Caudate nucleus (tissue), 63 donors: ENCODE measurements at places on chromosomes 12 and 14.

- DNase-seq: no peak
Measured at GRCh38 chr12:27183342-27183741, 60.7 kb upstream of the STK38L start.

DNA sequence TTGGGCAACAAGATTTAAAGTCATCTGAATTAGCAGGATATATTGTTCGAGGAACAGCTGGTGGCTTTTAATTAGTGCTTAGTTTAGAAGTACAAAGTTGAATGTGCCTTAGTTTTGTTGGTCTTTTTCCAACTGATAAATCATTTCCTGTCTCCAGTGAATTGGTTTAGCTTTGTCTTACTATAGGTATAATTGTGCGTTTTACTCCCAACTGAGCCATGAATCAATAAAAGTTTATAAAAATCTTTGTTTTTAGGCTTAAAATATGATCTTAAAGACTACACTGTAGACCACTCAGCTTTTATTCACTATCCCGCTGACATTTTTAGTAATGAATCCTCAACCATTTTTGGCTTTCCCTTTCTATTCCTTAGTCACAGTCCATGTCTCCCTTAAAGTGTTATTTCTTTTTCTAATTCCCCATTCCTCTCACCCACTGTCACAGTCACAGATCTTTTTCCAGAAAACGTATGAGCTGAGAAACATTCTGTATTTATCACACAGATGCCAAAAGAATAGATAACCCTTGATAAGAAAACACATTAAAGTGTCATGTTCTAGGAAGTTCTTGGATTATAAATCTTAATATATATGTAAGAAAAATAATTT lies 34.0 kb upstream of the ALG10 start:
- DNase-seq: no peak

DNA sequence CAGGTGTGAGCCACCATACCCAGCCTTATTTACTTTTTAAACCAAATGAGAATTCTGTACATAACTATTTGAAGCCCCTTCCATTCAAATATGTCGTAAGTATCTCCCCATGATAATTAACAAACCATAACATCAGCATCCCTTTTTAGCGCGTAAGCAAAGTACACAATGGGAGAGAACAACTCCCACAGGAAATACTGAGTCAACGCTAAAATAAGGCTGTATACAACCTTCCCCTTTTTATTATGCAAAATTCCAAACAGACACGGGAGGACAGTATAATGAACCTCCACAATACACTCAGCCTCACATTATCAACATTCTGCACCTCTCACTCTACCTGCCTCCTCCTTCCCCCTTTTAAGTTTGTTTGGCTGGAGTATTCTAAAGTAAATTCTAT lies 73.5 kb downstream of the CCDC88C start:
- no peak for DNase-seq

- DNase-seq: no peak
Measured at GRCh38 chr14:62655166-62655565, 390.1 kb downstream of the KCNH5 start.

GRCh38 chr14:55713486-55713885 lies 133.5 kb downstream of the KTN1 start:
- DNase-seq: no peak

GRCh38 chr12:117009759-117010158 lies 89.5 kb downstream of the TESC start:
- DNase-seq: no peak

GRCh38 chr14:93232159-93232558 lies 25.1 kb downstream of the UBR7 start:
- no peak for DNase-seq

DNA sequence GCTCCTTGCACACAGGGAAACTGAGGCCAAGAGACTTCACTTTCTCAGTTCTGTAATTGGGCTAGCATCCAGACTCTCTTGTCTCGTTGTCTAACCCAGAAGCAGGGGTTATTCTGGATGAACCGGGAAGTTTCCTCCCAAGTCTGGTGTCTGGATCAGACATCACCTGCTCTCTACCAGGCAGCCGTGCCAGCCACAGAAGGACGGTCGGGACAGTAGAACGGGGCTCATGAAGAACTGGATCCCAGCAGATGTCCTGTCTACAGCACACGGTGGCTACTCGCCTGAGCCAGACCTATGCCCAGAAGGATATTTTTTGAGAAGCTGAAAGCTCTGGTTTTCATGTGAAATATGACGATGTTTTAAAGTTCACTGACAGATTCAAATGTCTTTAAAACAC lies 19.1 kb upstream of the FZD10 start:
- DNase-seq: no peak

DNA sequence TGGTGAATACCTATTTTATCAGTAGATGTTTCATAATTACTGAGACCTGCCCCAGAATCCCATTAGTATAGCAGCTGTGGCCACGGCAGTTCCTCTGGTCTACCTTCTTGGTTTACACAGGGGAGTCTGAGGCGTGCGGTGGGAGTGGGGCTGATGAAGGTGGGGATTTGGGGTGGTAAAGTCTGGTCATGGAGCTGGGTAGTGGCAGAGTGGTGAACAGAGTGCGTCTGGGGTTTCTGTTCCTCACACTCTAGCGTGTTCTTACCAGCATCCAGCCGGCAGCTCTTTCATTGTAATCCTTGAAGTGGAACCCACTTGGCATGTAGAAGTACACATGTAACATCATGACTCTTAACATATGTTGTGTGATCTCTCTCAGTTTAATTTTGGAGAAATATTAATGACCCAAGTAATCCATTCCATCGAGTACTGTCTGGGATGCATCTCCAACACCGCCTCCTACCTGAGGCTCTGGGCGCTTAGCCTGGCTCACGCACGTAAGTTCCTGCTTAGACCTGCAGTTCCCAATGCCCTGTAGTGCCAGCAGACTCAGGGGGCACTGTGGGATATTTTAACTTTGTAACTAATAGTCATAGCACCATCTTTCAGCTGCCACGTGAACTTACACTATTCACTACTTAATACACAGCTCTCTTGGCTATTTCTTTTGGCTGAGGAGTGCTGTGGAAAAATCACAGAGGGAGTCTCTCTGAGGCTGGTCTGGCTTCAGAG lies 7.9 kb upstream of the DNAH10 start:
- DNase-seq: no peak

DNA sequence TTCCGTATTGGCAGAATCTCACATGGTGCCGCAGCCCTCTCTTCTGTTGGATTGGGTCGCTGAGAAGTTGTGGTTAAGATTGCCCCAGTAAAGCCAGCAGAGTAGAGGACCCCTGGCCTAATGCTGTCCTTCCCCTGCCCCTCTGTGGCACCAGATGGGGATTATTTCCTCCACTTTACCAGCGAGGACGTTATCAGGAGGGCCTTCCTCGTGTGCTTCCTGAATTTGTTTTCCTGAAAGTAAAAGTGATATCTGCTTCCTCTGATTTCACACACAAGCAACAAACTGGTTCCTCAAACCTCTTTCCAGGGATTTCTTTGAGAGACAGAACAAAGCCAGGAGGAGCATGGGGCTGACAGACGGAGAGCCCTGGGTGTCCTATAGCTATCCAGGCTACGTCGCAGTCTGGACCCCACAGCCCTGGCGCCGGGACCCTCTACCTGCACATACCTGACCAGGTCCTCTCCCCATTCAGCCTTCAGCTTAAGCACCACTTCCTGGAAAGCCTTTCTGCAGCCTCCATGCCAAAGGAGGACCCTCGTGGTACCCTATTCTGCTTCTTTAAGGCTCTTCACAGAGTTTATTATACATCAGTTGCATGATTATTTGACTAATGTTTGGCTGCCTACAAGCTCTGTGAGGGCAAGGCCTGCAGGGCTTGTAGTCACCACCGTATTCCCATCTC lies 314.8 kb upstream of the FKBP4 start:
- DNase-seq: no peak

- DNase-seq: no peak
Measured at GRCh38 chr12:6279631-6280030, 30.9 kb upstream of the PLEKHG6 start.
